ENCODE measurements at places on chromosomes 6 and 20. TPM values are rescaled to one million over a fixed set of nuclear protein-coding genes. Genes with fewer than 3 reads are reported as not detected.

- ATAC-seq = no peak
Observed at GRCh38 chr6:85402922-85403321, 47.0 kb upstream of the NT5E start.

DNA sequence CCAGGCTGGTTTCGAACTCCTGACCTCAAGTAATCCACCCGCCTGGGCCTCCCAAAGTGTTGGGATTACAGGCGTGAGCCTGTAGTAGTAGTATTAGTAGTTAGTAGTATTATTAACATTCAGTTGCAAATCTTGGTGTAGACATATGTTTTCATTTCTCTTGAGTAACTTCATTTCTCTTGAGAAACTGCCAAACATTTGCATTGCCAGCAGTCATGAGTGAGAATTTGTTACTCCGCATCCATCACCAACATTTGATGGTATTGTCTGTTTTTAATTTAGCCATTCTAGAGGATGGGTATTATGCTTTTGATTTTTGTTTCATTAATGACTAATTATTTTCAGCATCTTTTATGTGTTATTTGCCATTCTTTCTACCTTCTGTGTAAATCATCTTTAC lies 1.5 kb upstream of the ERVFRD-1 start:
- no peak for ATAC-seq

ABCC10 gene
- 7.1 TPM for total RNA-seq

GRCh38 chr6:114638341-114638740 lies 295.5 kb upstream of the HS3ST5 start:
- ATAC-seq = no peak

LINC00237 gene
- total RNA-seq = not detected

HSPA12B gene
- total RNA-seq = 19.1 TPM

HLA-F gene
- 73.0 TPM for total RNA-seq

DNA sequence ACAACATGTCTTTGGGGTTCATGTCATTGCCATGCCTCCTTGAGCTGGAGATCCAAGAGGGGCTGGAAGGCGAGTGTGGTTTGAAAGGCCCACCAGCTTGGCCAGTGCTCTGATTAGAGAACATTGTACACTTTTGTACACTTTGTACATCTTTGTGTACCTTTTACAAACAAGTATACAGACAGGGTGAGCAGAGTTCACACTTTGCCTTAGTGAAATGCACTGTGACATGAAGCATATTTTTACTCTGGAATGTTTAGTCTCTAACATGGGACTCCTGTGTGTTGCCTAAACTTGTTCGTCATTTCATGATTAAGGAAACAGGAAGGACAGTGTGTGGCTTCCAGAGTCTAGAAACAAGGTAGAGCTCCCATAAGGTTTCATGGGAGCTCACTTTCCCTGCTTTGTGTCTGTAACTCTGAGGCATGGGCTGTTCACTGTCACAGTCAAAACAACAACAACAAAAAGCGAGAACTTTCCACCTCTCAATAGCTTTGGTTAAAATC lies 225.8 kb upstream of the SOX4 start:
- ATAC-seq = no peak

CCN6 gene
- not detected for total RNA-seq

FAM83C gene
- not detected for total RNA-seq

GRCh38 chr6:48928937-48929336 lies 534.1 kb downstream of the MMUT start:
- ATAC-seq = no peak
